ENCODE measurements at places on chromosomes 5 and 9. TPM values are rescaled to one million over a fixed set of nuclear protein-coding genes. Genes with fewer than 3 reads are reported as not detected.

DNA sequence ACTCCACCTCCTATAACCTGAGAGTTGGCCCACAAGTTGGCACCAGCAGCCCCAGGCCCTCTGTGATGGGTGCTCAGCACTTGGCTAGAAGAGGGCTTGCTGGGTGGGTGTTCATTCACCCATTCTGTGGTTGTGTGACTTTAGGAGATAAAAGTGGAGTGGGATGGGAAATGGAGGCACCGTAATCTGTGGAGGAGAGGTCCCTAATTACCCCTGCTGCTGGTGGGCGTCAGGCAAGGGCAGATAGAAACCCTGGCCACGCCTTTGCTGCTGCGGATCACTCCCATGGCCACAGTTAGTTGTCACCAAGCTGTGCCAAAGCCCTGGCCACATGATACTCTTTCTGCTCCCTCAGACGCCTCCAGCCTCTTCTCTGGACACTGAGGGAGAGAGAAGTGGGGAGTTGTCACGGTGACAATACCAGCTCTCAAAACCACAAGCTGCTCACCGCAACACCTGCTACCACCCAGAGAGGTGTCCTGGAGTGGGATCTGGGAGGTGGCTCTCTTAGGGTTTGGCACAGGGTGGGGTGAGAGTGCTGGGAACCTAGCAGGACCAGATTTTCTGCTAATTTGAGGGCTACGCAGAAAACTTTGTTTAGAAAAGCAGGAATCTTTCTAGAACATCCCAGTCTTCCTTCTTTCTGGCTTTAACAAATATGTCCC is 12.0 kb upstream of the NEUROG1 start:
- no peak for DNase-seq

- DNase-seq: peak; percentile 88
Measured at GRCh38 chr9:137551264-137552021, at the start of gene MRPL41. MRPL41 (plus strand) TSS chr9:137551879; CDS start chr9:137552082, 203 bp downstream.

- peak; percentile 33 for DNase-seq
Measured at GRCh38 chr5:56561-57290, 35.2 kb upstream of the PLEKHG4B start.

DNA sequence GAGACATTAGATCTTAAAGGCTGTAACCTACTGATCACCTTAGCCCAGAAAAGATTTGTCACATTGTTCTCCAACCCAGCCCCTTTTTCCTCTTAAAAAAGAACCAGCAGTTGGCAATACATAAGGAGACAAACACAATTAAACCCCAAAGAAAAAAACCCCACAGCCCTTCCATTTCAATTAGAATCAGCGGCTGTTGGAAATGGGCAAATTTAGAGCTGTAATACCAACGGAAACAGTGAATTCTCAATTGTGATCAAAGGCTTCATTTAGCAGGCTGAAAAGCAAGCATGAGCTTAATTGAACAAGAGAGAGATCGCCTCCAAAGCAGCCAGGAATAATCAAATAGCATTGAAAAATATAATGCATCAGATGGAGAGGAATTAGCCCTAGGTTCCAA is 153.6 kb downstream of the FAM114A2 start:
- DNase-seq: no peak

Gene ERBIN
- 89.4 TPM for total RNA-seq

Gene CDC20B
- not detected for total RNA-seq

Gene ANKRD31
- total RNA-seq: 0.14 TPM

Data from NCI-H460 (cell line).